ENCODE measurements at places on chromosomes 7 and 10. TPM values are rescaled to one million over a fixed set of nuclear protein-coding genes. Genes with fewer than 3 reads are reported as not detected.

VPS41 gene
- 69.6 TPM for total RNA-seq

SYT15 gene
- 1.1 TPM for total RNA-seq

FAM149B1 gene
- 29.0 TPM for total RNA-seq

NODAL gene
- 0.92 TPM for total RNA-seq

UNCX gene
- not detected for total RNA-seq

KLF14 gene
- 1.1 TPM for total RNA-seq

TWIST1 gene
- 16.4 TPM for total RNA-seq

C10orf105 gene
- 0.10 TPM for total RNA-seq

HOXA3 gene
- 2.4 TPM for total RNA-seq

PTF1A gene
- total RNA-seq = not detected

ATOH7 gene
- total RNA-seq = 0.82 TPM

KCNMA1 gene
- 34.3 TPM for total RNA-seq

POT1 gene
- total RNA-seq = 53.5 TPM

PNLIP gene
- total RNA-seq = 1.8 TPM

FGFR2 gene
- total RNA-seq = 50.6 TPM

DNAH11 gene
- 1.8 TPM for total RNA-seq

CPA1 gene
- 2.9 TPM for total RNA-seq

CRHR2 gene
- 0.51 TPM for total RNA-seq

CLIP2 gene
- total RNA-seq = 39.0 TPM

VAX1 gene
- not detected for total RNA-seq

- DNase-seq = no peak
Measured at GRCh38 chr10:15363031-15363430, 8.1 kb downstream of the FAM171A1 start.

GRCh38 chr10:49751636-49752510 is 10.2 kb downstream of the OGDHL start:
- DNase-seq = no peak

DNA sequence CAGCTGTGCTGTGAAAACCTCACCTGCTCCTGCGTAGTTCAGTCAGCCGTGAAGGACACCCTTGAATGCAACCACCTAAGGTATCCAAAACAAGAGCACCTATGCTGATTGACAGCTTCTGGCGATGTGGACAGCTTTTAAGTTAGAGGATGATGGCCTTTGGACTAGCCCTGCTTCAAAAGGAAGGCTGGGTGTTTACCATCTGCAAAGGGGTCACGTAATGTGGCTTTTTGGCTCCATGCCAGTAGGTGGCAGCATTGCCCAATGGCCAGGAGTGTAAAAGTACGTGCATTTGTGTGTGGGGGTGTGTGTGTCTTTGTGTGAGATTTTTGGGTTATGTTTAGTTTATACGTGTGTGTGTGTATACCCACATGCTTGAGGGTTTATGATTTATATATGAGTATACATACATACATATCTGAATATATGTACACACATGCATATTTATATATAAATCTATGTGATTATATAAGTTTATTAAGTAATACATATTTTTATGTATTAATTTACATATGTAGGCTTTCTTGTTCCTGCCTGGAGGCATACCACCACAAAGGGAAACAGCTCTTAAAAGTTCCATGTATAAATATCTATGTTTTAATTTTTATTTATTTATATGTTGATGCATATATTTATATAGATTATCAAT is 236.3 kb upstream of the ANKRD30A start:
- DNase-seq = peak; percentile 40

DNA sequence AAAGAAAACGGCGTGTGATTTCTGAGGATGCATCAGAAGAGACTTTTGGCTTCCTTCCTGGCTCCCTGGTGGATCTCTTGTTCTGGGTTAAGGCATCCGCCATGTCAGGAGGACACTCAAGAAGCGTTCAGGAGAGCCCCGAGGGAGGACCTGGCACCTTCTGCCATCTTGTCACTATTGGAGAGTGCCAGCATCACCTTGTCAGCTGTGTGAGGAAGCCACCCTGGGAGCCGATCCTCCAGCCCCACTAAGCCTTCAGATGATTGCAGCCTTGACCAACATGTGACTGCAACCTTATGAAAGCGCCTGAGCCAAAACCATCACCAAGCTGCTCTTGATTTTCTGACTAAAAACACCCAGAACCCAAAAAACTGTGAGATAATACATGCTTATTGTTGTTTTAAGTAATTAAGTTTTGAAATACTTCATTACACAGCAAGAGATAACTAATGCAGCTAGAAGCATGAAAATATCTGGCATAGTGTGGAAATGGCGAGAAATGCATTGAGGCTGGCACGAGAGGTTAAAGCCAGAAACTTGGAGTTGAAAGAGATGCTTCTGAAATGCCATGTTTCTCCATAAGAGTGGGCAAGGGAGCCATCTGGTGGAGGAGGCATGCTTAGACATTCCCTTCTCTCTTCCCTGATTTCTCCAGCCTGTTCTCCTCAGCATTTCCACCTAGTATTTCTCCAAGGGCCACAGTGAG is 5.4 kb upstream of the ZFYVE27 start:
- DNase-seq = peak; percentile 93

DNA sequence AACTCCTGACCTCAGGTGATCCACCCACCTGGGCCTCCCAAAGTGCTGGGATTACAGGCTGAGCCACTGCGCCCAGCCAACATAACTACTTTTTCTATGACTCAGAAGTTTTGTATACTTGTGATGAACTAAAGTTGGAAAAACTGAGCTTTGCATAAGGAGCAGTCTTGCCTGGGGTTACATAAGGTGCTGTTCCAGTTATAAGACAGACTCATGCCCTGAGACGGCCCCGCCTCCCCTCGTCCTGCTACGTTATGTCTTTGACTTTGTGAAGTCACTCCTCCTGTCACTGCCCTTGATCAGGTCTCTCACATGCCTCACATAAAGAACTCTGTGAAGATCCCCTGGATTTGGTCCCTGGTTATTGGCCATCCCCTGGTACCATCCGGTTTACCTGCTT is 40.4 kb upstream of the OPN4 start:
- DNase-seq = no peak

DNA sequence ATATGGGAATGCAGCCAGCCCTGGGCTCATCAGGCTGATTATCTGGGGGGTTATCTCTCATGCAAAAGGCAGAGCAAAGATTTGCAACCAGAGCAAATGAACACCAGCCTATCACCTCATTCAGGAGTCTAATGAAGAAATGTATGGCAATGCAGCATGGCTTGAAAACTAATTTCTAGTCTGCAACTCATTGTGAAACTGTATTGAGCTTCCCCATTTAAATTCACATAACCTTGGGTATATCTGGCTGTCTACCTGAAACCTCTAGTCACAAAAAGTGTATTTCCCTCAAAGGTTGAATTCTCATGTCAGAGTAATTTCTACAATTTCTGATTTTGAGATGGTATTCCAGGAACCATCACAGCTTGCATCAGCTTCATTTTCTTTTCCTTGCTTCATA is 240.0 kb downstream of the SDHAF3 start:
- no peak for DNase-seq

DNA sequence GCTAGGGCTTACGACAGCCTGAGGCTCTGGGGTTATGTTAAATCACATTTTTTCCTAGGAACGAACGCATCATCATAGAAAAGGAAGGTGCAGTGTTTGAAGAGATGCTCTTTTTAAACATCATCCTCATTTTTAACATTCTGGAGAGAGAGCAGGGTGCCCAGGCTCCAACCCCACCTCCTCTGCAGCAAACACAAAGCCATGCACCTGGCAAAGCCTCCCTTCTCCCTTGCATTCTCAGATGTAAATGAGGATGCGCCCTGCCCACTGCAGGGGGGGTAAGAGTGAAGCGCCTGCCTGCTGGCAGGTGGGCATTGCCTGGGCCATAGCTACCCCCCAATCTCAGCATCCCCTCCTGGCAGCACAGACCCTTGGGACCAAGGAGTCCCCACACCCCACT is 92.4 kb downstream of the PTPRN2 start:
- no peak for DNase-seq

GRCh38 chr10:124744102-124745050 is at the start of gene FAM53B:
Gene FAM53B (minus strand): TSS chr10:124744378. CDS start chr10:124706713, 37,665 bp downstream.
- peak; percentile 93 for DNase-seq

GRCh38 chr7:79692015-79692414 is 238.5 kb upstream of the MAGI2 start:
- no peak for DNase-seq

- no peak for DNase-seq
Measured at GRCh38 chr10:45429790-45430189, 55.8 kb downstream of the ALOX5 start.

GRCh38 chr10:102678068-102678400 is 33.8 kb downstream of the TRIM8 start:
- DNase-seq = no peak

DNA sequence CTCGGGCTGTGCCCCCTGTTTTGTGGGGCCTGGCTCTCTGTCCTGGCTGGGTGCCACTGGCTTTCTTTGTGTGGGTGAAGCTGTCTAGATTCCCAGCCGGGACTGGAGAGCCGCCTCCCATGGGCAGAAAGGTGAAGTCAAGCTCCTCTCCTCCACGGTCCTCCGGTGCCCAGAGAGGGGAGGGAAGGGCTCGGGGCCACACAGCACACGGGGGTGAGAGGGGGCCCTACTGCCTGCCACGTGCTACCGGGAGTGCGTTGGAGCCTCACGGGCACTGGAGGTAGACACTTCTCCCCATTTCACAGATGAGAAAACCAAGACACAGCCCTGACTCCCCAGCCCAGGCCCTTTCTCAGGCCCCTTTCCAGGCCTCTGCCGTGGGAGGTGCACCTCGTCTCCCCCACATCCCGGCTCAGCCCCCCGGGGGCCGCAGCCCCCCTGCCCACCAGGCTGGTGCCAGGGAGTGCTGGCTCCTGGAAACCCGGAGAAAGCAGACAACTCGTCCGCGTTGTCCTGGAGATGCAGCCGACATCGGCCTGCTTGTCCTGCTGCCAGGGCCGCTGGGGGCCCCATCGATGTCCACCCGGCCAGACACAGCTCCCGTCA is 55.8 kb downstream of the UNCX start:
- DNase-seq = no peak

DNA sequence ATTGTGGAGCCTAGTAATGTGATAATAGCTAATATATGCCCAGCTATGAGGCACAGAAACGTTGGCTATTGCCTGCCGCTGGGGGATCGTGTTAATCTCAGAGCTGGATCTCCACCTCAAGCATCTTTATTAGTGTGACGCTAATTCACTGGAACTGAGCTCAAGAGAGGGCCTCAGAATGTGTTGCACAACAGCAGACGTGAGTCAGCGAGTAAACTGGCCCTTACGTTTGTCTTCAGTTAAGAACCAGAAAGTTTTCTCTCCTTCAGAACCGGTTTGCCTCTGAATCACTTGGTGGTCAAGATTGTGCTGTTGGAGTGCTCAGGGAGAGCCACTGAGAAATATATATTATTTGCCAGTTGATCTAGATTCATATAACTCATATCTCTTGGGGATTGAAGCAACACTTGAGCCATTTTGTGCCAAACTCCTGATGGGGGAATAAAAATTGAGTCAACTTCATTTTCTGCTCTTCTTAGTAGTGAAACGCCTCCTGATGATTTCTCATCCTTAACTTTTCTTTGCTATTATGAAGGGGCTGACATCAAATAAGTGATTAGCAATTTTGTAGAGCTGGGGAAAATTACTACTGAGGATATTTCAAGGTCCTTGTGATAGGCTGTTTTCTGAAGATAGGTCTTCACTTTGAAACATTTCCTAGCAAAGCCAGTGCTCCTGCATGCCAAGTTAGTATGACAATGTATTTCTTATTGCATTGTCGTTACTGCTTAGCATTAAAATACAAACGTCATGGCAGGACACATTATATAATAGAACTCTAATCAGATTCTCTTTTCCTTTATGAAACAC is 22.3 kb downstream of the BZW2 start:
- DNase-seq = peak; percentile 24

GRCh38 chr10:106799776-106800175 is 364.7 kb downstream of the SORCS1 start:
- DNase-seq = no peak

DNA sequence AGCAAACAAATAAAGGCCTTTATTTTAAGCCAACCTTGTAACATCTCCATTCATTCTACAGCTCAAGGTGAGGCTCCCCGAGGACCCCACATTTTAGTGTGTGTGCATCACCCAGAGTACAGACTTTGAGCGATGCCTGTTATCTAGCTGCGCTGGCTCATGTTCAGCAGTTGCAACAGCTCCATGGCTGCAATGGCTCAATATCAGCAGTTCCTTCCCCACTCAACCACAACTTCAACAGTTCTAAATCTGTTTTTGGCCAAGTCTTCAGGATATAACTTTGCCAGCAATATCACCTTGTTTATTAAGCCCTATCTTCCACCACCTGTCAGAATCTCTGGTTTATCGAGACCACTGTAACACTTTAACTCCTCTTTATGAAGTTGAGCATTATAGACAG is 95.8 kb downstream of the WNT2 start:
- DNase-seq = no peak

DNA sequence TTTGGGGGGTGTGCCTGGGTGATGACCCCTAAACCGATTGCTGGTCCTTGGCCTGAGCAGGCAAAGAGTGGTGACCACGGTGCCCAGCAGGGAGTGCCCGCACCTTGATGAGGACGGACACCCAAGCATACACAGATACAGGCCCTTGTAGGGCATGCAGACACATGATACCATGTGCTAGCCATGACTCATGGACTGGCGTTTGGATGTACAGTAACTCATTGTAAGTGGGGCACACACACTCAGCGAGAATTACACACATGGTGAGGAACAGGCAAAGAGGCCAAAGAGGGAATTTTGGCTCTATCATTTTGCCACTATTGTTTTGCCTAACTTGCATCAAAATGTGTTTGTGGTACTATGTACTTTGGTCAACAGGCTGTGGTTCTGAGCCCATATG is 24.1 kb downstream of the KAZALD1 start:
- DNase-seq = no peak

- peak; percentile 60 for DNase-seq
Measured at GRCh38 chr7:1176891-1177373, 16.9 kb upstream of the ZFAND2A start.

DNA sequence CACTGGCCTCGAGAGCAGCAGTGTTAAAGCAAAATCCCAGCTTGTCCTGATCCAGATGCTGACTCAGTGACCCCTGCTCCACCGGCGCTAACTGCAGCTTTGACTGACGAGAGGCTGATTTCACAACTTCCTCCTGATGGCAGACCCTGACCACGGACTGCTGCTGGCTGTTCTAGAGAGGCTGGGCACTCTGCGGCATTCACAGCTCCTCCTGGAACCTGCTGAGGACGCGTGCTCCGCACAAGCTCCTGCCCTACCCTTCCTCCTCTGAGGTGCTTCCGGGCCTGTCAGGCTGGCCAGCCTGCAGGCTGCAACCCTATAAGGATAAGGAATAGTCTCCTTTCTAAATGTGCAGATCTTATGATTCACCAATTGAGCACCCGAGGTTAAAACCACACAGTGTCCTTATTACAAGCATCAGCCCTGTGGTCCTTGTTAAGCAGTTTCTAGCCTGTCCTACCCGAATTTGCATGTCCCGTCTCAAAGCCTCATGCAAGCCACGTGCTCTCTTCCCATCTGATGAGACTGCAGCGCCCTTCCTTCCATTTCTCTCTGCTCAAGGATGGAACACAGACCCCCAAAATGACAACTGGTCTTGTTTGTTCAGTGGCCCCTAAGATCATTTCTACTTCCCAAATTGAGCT is 35.5 kb upstream of the NCAPG2 start:
- no peak for DNase-seq

- peak; percentile 53 for DNase-seq
Measured at GRCh38 chr10:99235658-99236626, at the start of gene HPSE2. Gene HPSE2 (minus strand): TSS chr10:99235852.

- DNase-seq = peak; percentile 90
Measured at GRCh38 chr10:11757454-11757820, 15.3 kb downstream of the ECHDC3 start.

GRCh38 chr10:61623161-61623560 is 39.6 kb upstream of the CABCOCO1 start:
- peak; percentile 93 for DNase-seq

- peak; percentile 55 for DNase-seq
Measured at GRCh38 chr10:29386342-29386999, 97.6 kb downstream of the LYZL1 start.

Measured in tongue (tissue), 3 donors.